Tibial artery (tissue), 4 donors: ENCODE measurements at places on chromosomes 12 and 14.

GRCh38 chr14:31291210-31291609 lies 83.6 kb upstream of the HECTD1 start:
- DNase-seq = no peak

DNA sequence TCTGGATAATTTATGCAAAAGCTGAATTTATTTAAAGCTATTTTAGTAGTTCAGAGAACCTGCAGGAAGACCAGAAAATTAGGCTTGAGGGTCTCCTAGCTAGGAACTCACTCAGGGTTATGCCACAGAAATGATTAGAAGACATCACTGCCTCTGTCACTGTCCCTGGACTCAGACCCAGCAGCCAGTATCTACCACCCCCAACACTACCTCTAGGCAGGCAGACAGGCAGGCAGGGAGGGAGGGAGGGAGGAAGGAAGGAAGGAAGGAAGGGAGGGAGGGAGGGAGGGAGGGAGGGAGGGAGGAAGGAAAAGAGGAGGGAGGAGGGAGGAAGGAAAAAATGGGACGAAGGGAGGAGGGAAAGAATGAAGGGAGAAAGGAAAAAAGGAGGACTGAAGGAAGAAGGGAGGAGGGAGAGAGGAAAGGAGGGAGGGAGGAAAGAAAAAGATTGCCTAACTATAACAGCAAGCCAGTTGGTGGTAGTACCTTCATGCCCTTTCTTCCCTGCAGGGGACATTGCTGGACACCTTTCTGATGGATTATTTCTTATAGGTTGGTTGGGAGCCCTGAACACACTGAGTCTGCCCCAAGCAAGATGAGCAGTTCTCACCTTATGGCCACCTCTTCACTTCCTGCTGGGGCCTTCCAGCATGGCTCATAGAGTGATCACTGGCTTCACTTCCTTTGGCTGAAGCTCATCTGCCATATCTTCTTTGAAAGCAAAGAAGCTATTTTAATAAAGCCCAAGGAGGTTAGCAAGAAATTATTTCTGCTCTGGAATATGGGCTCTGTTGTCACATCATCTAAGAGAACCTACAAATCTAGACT lies 49.7 kb downstream of the KICS2 start:
- DNase-seq = no peak

DNA sequence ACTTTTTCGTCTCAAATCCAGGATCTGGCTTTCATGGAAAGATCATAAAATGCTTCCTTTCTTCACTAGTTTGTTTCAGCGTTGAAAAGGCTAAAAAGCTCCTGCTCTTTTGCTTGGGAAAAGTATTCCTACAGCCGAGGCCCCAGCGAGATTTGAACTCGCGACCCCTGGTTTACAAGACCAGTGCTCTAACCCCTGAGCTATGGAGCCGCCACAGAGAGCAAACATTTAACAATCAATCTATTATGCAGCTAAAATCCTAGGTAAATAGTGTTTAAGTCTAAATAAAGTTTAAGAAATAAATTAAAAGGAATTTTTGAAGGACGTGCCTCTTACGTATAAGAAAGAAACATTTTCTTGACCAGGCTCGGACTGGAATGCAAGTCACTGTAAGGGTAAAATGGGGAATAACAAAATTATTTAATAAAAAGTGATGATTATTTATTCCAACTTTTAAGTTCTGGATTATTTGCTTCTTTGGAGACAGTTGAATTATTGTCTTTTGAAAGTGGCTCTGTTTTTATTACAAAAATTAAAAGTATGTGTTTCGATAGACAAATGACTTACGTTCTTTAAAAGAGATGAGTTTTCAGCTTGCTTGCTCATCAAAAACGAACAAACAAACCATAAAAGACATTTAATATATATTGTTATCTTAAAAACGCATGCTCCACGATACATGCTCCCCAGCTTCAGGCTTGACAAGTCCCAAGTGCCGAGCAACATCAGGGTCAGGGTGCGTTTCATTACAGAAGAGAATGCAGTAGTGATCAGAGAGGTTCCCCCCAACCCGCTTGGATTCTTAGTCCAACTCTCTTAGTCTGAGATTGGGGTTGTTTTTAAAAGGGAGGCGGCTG lies 10.2 kb downstream of the OR6S1 start:
- DNase-seq = no peak

- DNase-seq = no peak
These were observed 8.7 kb downstream of the DRAM1 start for GRCh38 chr12:101885912-101886561.

- DNase-seq = no peak
These were observed 2.1 kb downstream of the PIANP start for GRCh38 chr12:6698352-6699046.

DNA sequence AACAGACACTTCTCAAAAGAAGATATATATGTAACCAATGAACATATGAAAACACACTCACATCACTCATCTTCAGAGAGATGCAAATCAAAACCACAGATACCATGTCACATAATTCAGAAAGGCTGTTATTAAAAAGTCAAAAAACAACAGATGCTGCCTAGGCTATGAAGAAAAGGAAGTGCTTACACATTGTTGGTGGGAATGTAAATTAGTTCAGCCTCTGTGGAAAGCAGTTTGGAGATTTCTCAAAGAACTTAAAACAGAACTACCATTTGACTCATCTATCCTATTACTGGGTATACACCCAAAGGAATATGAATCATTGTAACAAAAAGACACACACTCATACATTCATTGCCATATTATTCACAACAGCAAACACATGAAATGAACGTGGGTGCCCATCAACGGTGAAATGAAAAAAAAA lies 35.1 kb downstream of the EIF2S3B start:
- no peak for DNase-seq

GRCh38 chr12:75782069-75782581 lies 249.5 kb downstream of the PHLDA1 start:
- DNase-seq = no peak
